ENCODE measurements at places on chromosomes 6 and 20.

DNA sequence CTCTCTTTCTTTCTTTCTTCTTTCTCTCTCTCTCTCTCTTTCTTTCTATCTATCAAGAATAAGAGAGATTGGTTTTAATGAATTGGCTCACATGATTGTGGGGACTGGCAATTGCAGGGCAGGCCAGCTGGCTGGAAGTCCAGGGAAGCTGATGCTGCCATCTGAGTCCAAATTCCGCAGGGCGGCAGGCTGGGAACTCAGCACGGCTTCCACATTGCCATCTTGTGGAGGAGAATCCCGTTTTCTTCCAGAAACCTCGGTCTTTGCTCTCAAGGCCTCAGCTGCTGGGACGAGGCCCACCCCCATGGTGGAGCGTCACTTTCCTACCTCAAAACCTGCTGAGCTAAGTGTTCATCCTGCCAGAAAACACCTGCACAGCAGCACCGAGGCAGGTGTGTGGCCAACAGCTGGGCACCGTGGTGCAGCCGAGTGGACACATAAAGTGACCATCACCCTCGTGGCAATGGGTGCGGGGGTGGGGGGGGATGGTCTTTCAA lies 58.8 kb upstream of the SLCO4A1 start:
- peak; percentile 70 for DNase-seq

DNA sequence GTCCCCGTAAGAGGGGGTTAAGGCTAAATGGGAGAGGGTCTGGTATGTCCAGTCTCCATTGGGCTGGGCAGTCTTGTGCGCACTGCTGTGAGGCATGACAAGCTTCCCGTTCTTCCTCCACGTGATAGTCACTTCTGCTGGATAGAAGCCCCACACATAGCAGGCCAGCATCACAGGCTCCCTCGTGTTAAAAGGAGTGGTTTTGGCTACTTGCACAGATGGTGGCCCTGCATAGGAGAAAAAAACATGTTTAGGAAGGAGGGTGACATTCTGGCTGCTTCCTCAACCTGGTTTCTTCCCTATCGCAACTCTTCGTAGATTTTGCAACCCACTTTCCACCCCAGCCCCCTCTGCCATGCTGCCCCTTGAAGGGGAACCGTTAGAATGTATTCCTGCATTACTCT lies 3.6 kb downstream of the HLA-DMB start:
- DNase-seq, result peak; percentile 68

GRCh38 chr6:32413427-32414047 lies 6.6 kb upstream of the BTNL2 start:
- DNase-seq, result peak; percentile 89

- no peak for DNase-seq
These were observed 251.0 kb upstream of the TCF21 start for GRCh38 chr6:133637874-133638273.

GRCh38 chr20:22411627-22412450 lies 172.5 kb downstream of the FOXA2 start:
- DNase-seq, result no peak

GRCh38 chr6:148808786-148809304 lies 62.0 kb downstream of the UST start:
- DNase-seq, result no peak

DNA sequence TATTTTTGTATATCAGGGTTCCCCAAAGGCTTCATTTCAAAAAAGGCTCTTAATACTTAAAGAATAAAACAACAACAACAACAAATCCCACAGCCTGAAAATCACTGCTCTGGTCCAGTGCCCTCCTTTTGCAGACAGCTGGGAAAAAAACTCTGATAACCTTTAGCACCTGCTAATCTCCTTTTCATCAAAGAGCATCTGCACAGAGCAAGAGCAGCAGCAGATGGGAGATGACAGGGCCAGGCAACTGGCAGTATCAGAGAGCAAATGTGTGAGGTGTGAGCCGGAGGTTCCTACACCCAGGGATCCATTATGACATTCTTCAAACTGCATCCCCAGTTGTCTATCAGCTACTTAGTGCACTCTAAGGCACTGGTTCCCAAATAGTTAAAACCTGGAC lies 25.7 kb downstream of the TTI1 start:
- no peak for DNase-seq

DNA sequence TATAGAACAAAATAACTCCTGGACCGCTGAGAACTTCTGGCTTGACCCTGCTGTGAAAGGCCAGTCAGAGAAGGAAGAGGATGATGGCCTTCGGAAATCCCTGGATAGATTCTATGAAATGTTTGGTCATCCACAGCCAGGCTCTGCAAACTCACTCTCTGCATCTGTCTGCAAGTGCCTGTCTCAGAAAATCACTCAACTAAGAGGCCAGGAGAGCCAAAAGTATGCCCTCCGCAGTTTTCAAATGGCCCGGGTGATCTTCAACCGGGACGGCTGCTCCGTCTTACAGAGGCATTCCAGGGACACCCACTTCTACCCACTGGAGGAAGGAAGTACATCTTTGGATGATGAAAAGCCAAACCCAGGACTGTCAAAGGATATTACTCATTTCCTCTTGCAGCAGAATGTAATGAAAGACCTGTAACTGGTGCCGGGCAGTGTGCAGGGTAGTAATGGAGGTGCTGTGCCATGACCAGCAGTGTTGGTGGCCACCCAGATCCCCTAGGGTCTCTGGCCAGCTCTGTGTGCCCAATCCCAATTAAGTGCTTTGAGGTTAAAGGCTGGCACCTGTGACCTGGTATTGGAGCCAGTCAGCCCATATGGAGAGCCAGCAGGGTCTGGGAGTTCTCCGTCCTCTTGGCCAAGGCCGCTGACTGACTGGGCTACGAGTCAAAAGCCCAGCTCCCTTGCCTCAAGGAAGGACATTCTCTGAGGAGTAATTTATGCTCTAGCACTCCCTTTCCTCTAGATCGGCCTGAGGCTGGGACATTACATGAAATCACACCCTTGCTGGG lies 87.1 kb downstream of the TRMT6 start:
- DNase-seq, result peak; percentile 36

- no peak for DNase-seq
These were observed 269.6 kb downstream of the ARID1B start for GRCh38 chr6:157046776-157047175.

DNA sequence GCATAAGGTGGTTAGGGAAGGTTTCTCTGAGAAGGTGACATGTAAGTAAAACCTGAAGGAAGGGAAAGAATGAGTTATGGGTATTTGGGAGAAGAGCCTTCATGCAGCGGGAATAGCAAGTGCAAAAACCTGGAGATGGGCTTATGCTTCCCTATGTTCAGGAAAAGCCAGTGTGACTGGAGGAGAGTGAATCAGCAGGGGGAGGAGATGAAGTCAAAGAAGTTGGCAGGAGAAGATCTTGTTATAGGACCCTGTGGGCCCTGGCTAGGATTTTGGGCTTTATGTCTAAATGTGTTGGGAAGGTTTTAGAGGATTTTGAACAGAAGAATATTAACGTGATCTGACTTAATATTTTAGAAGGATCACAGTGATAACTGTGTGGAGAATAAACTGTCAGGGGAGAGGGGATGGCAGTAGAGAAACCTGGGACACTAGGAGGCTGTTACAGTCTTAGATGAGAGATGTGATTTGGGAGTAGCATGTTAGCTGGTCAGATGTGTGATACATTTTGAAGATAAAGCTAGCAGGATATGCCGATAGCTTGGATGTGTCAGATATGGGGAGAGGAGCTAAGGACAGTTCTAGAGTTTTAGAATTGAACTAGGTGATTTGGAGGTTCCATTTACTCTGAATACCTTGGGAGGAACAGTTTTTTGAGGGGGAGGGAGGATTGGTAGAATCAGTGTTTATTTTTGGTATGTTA lies 41.0 kb downstream of the PHF3 start:
- no peak for DNase-seq

- no peak for DNase-seq
These were observed 347.5 kb downstream of the SAMD5 start for GRCh38 chr6:147855803-147856482.

DNA sequence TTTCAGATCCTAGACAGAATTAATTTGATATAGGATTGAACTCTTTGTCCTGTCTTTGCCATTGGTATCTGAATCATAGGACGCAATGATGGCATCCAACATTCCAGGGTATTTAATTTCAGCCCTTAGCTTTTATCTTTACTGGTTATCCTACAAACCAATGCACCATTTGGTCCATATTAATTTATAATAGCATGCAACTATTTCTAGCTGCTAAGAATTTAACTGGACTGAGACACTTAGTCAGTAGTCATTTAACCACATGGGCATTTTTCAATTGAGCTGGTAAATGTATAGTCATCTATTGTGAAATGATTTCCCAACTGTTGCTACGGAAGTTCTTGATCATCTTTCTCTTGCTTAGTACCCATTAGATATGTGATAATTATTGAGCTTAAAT lies 141.1 kb downstream of the CD164 start:
- no peak for DNase-seq

DNA sequence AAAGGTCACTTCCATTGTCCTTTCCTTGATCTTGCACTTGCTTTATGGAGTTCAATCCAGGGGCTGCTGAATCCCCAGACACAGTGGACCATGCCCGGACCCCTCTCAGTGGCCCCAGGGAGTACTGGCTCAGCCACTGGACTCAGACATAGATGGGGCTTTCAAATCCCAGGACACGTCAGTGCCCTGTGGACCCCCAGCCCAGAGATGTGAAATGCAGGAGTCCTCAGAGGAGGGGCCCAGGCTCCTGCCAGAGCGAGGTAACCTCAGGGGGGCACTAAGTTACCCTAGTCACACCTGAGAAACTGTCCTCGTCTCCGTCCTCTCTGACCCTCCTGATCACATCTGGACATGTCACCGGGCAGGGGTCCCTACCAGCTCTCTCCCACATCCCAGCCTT lies 18.7 kb upstream of the APMAP start:
- no peak for DNase-seq

- peak; percentile 44 for DNase-seq
These were observed 70.6 kb downstream of the SGK1 start for GRCh38 chr6:134247231-134247833.

DNA sequence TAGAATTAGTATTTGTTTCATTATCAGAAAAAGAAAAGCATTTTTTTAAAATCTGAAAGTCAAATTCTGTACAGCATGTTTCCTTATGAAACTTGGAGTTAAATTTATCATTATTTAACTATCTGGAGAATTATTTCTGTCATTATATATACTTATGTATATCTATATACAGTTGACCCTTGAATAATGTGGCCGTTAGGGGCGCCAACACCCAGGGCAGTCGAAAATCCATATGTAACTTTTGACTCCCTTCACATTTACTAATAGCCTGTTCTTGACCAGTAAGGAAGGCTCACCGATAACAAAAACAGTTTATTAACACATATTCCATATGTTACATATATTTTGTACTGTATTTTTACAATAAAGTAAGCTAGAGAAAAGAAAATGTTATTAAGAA lies 341.2 kb downstream of the ADGRB3 start:
- no peak for DNase-seq

- DNase-seq, result no peak
These were observed 22.8 kb downstream of the BMP7 start for GRCh38 chr20:57243480-57244220.

GRCh38 chr6:157744102-157744601 lies 78.9 kb upstream of the SNX9 start:
- DNase-seq, result no peak

- DNase-seq, result no peak
These were observed 103.3 kb upstream of the BACH2 start for GRCh38 chr6:90399970-90400369.

- DNase-seq, result no peak
These were observed 37.0 kb downstream of the SHLD1 start for GRCh38 chr20:5786930-5787795.

DNA sequence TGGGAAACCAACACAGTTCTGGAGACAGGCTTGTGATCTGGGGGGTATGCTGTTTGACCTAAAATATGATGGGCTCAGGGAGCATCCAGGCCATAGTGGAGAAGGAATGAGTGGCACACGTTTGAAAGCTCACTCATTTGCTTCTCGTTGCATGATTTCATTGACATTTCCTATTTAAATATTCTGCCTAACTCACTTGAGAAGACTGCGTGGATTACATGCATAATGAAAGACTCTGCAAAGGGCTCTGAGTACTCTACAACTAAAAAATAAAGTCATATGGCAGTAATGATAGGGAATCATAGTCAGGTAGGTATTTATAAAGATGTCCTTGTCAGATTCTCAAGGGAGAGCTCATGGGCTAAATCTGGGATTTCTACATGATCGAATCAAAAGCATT lies 117.9 kb downstream of the LAMP5 start:
- no peak for DNase-seq

DNA sequence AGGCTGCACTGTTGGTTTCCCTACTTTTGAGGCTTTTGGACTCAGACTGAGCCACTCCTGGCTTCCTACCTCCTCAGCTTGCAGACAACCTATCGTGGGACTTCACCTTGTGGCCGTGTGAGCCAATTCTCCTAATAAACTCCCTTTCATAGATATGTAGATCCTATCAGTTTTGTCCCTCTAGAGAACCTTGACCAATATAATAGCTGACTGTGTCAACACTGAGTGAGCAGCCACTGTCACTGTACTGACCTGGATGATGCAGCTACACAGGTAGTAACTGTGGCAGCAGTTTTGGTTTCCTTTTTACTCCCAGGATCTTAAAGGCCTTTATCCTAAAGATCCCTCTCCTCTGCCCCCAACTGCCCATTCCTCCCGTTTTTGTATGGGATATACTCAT lies 70.2 kb downstream of the SLC22A3 start:
- no peak for DNase-seq

- DNase-seq, result no peak
These were observed 1.3 kb upstream of the HLA-A start for GRCh38 chr6:29941016-29941415.

DNA sequence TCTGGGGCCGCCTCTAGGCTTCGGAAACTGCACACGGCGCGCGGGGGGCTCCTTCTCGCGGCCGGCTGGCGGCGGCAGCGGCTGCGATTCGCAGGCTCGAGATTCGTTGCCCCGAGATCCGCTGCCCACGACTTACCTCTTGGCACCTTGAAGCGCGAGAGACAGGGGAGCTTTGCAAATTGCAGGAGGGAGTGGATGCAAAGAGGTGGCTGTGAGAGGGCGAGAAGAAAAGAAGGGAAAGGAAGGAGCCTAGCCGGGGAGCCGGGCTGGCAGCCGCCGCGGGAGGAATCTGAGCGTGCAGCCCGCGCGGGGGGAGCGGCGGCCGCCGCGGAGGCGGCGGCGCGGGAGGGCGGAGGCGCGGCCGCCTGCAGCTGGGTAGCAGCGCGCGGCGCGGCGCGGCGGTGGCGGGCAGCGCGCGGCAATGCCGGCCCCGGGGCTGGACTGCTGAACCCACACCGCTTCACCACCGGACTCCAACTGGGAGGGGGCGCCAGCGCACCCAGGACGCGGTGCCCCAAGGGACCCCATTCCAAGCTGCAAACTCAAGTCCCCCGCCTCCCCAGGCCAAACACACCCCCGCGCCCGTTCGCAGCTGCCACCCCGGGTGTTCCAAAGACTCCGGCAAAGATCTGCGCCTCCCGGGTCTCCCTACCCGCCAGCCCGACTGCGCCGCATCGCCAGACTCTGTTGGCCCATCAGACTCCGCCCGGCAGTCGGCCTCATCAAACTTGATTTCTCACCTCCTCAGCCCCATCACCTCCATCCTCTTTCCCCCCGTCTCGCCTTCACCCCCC lies 44.2 kb upstream of the SUPT3H start:
- peak; percentile 77 for DNase-seq

GRCh38 chr6:155521719-155522118 lies 66.1 kb upstream of the NOX3 start:
- DNase-seq, result no peak
